BJ (cell line): ENCODE measurements at places on chromosomes 2 and 18.

DNA sequence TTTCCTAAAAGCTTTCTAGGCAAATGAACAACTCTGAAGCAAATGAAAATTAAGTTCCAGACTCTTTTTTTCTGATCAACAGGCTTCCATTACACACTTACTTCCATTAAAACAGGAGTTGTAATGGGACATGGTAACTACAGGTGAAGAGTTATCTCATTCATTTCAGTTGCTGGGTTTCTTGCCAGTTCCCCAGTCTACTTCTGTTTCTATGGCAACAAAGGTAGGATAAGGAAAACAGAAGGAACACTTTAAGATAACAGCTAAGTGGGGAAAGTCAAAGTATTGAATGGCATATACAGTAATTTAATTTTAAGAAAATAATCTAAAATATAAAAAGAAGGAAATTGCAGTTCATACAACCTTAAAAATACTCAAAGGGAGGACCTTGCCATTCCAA, 25.1 kb downstream of the BAZ2B start:
- no peak for DNase-seq

DNA sequence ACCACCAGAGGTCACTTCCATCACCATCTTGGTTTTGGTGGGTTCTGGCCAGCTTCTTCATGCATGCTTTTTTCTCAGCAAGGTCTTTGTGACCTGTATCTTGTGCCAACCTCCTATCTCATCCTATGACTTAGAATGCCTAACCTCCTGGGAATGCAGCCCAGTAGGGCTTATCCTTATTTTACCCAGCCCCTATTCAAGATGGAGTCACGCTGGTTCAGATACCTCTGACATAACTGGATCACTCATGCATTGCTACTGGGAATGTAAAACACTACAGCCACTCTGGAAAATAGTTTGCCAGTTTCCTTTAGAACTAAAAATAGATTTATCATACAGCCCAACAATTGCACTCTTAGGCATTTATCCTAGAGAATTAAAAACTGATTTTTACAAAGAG, 219.2 kb downstream of the IRS1 start:
- DNase-seq: no peak

DNA sequence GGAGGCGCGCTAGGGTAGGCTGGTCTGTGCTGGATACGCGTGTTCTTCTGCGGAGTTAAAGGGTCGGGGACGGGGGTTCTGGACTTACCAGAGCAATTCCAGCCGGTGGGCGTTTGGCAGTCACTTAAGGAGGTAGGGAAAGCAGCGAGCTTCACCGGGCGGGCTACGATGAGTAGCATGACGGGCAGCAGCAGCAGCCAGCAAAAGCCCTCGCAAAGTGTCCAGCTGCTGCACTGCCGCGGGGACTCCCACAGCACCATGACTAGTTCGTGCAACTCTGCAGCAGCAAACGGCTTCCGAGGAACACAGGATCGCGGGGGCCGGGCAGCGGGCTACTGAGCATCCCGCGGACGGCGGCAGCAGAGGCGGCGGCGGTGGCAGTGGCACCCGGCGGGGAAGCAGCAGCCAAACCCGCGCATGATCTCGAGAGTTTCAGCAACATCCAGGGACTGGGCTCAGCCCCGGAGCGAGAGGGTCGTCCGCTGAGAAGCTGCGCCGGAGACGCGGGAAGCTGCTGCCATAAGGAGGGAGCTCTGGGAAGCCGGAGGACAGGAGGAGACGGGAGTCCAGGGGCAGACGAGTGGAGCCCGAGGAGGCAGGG, 368 bp downstream of the TMEFF2 start:
- no peak for DNase-seq

DNA sequence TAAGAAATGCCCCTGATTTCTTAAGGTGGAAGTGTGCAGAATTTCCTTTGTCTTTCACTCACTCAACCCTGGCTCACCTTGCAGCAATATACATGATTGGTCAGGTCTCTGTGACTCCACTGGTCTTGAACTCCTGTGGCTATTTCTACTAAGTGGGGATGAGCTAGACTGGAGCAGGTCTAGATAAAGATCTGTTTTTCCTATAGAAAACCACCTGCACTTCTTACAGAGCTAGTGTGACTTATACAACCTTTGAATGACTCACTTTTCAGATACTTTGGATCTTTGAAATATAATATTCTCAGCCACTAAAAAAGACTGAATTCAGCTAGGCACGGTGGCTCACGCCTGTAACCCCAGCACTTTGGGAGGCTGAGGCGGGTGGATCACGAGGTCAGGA, 98.5 kb upstream of the KCTD1 start:
- no peak for DNase-seq

DNA sequence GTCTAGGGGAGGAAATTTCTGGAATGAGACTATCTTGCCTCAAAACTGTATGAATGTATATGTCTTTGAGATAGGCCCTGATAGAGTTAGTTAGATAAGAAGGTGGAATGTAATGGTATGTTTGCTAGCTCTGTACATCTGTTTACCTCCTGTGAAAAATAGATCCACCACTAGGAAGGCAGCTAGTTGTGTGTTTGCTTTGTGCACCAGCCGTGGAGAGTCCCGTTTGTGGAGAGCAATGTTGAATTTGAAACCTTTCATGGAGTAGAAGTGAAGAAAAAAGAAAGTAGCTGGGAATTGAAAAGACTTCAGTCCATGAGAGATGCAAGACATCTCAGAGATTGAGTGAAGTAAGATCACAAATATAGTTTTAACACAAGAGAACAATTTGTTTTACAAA, 25.4 kb downstream of the ASXL3 start:
- no peak for DNase-seq

GRCh38 chr2:31008561-31009114, 129.6 kb downstream of the GALNT14 start:
- DNase-seq: no peak

GRCh38 chr2:106542746-106543359, 55.7 kb downstream of the CD8B2 start:
- no peak for DNase-seq

DNA sequence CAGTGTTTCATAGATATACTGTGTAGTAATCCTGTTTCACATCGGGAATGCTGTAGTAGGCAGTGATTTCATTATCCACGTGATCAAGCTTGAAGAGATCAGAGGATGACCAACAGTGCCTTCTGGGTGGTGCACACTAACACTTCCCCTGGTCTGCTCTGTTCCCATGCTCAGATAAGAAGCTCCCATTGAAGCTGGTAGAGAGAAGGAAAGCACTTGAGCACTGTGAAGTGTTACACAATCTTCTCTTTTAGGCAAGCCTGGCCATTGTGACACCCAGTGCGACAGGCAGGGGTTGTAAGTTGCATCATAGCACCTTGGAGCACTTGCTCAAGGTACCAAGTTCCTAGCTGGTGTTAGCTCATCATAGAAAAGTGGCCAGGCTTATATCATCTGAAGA, 30.6 kb upstream of the GPD2 start:
- DNase-seq: no peak

DNA sequence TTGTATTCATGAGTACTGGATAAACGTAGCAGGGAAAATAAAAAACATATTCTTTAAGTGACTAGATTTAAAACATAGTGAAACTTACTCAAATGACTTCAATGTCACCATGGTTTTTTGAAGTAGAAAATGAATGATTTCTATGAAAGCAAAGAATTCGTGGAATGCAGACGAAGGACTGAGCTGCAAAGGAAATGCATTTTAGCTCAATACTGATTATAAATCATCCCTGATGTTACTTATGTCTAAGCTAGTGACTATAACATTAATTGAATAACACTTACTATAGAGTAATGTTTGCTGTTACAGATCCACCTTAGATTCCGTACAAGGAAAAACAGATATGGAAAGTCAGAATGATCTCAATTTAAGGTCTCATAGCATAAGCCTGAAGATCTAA, 1257.7 kb upstream of the CDH2 start:
- DNase-seq: no peak

DNA sequence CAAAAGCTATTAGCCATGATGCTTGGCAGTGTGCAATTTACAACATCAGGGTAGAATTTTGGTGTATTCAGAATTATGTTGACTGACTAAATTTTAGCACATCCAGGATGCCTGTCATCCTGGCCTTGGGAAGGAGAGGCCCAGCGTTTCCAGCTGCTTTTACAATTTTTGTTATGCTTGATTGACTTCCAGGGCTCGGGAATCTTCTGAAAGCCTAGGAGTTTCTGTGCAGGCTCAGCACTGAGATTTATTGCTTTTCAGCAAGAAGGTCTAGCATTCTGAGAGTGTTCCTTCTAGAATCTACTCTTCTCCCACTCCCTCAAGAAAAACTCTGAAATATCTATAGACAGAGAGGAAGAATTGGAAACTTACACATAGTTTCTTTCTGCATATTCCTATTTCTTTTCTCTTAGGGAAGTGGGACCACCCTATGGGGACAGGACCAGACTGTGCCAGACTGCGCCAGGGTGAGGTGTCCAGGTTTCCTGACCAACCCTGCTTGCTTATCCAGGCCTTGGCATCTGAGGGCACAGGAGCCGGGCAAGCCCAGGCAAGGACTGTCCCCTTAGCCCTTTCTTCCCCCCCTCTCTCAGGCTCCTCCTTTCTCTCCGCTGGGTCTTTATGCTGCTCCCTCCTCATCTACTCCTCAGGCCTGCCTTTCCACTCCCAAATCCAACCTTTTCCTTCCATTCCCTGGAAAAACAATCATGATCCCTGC, 26.9 kb downstream of the MAIP1 start:
- DNase-seq: no peak

- DNase-seq: no peak
Observed at GRCh38 chr2:8643996-8644356, 37.9 kb upstream of the ID2 start.

GRCh38 chr2:189178054-189178453, 1.5 kb downstream of the COL5A2 start:
- DNase-seq: no peak

DNA sequence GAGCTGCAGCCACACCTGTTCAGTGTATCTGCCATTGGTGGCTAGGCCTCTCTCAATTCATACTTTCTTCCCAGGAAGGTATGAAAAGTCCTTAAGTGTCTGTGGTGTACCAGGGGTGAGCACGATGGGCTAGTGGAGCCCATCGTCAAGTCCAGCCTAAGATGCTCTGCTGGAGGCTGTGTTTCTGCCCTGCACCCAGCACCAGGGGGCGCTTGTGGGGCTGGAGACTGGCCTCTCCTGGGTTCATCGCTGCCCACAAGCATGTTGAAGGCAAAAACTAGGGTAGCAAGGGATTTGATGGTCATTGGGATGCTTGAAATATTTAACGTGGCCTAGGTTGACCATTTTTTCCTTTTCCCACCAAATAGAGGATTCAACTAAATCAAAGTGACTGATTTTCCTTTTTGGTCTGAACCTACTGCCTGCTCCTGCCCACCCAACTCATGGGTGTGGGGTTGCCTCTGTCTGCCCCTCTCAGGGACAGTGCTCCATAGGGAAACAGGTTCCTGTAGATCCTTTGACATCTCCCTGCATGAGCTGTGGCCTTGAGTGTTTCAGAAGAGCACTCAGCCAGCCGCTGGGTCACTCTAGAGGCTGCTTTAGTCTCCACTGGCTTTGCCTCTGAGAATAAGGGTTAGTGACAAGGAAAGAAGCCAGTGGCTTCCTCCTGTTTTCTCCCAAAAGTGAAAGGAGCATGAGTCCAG, 59.0 kb downstream of the TPGS2 start:
- no peak for DNase-seq

GRCh38 chr18:6013171-6013810, 118.0 kb upstream of the TMEM200C start:
- DNase-seq: no peak

DNA sequence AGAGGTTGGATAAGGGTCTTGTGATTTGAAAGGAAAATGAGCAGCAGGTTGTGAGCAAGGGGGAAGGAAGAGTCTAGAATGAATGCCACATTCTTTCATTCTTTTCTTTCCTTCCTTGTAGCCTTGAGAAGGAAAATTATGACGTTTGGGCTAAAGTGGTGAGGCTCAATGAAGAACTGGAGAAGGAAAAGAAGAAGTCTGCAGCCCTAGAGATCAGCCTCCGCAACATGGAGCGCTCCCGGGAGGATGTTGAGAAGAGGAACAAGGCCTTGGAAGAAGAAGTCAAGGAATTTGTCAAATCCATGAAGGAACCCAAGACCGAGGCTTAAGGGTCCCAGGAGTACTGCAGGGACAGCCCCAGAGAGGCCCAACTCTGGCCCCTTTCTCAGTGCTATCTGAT, 45.3 kb downstream of the BMP10 start:
- DNase-seq: no peak

- no peak for DNase-seq
Observed at GRCh38 chr2:69424419-69424818, 12.8 kb downstream of the NFU1 start.

DNA sequence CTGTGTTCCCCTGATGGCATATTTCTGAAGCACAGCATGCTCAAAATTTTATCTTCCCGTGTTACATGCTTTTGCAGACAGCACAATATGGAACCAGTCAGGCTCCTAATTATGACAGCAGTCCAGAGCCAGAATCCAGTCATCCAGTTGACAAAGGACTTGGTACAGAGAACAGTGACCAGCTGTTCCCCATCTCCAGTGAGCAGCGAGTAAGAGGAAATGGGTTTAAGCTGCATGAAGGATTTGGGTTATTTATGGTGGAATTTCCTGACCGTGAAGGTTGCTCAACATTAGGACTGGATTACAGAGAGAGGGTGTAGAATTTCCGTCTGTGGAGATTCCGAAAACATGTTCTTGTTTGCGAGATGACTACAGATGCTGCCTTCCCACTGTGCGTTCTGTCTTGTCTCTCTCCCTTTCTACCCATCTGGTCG, 24.4 kb downstream of the SGPP2 start:
- DNase-seq: peak; percentile 59

- no peak for DNase-seq
Observed at GRCh38 chr2:47073217-47073616, 81.9 kb downstream of the STPG4 start.

DNA sequence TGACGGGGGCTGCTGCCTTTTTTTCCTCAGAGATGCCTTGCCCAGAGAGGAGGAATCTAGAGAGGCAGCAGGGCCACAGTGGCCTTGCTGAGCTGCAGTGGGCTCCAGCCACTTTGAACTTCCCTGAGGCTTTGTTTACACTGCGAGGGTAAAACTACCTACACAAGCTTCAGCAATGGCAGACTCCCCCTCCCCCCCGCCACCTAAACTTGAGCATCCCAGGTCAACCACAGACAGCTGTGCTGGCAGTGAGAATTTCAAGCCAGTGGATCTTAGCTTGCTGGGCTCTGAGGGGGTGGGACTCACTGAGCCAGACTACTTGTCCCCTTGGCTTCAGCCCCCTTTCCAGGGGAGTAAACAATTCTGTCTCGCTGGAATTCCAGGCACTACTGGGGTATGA, 11.8 kb downstream of the SYT4 start:
- DNase-seq: no peak
